ENCODE measurements at places on chromosomes 6 and 20.

- no peak for DNase-seq
Observed at GRCh38 chr20:44399446-44399845, 43.9 kb downstream of the HNF4A start.

- DNase-seq: no peak
Observed at GRCh38 chr6:1797801-1798200, 188.1 kb downstream of the FOXC1 start.

DNA sequence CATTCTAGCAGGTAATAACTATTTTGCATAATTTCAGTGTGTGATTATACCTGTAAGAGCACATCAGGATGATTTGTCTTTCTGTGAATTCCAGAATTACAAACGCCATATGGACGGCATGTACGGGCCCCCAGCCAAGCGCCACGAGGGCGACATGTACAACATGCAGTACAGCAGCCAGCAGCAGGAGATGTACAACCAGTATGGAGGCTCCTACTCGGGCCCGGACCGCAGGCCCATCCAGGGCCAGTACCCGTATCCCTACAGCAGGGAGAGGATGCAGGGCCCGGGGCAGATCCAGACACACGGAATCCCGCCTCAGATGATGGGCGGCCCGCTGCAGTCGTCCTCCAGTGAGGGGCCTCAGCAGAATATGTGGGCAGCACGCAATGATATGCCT is 122.7 kb downstream of the TMEM242 start:
- DNase-seq: no peak

- DNase-seq: no peak
Observed at GRCh38 chr6:121666814-121667213, 231.4 kb downstream of the GJA1 start.

DNA sequence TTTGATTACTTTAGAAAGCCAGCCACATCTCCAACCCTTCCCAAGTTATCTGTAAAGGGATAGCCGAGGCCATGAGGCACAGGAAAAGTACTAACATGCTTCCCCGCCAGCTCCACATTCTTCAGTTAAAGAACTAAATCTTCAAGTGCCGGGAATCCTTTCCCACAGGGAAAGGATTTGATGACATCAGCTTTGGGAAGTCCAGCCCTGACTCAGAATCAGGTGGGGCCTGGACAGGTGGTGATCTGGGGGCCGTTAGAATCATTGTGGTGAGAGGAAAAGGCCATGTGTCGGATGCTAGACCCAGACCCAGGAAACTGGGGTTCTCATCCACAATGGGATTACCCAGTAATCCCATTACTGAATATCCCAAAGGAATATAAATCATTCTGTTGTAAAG is 580.0 kb downstream of the QKI start:
- no peak for DNase-seq
